Activated naive CD8-positive, alpha-beta T cell treated with anti-CD3 and anti-CD28 coated beads, Interleukin-2, amount 50 U/mL, for 24 hours (primary cell): ENCODE measurements at places on chromosomes 3 and 15.
A peak's percentile ranks its signal among the peaks of the same experiment; 100 is the strongest.

- peaks cover 69% of the 10 kb centered on the region for H3K4me1 ChIP-seq
- peaks cover 30% of the 10 kb centered on the region for H3K36me3 ChIP-seq
- peak overlapping the region; percentile 94 for H3K4me3 ChIP-seq
- peak overlapping the region; percentile 79 for H3K27ac ChIP-seq
- DNase-seq = no peak
Observed at GRCh38 chr3:25781758-25782594, 1.3 kb downstream of the NGLY1 start.

- no peaks in the 10 kb centered on the region for H3K27me3 ChIP-seq
- H3K4me3 ChIP-seq = no peak overlapping the region
- no peaks in the 10 kb centered on the region for H3K4me1 ChIP-seq
- no peak overlapping the region for H3K27ac ChIP-seq
Observed at GRCh38 chr3:62293051-62293780, 80.1 kb downstream of the FEZF2 start.

DNA sequence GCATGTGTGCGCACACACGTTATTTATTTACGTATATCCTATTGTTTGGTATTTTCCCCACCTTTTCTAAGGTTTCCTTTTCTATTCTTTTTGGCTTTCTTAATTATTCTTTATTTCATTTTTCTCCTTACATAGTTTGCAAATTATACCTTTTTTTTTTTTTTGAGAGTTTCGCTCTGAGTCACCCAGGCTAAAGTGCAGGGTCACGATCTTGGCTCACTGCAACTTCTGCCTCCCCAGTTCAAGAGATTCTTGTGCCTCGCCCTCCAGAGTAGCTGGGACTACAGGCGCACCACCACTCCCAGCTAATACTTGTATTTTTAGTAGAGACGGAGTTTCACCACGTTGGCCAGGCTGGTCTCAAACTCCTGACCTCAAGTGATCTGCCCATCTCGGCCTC, 20.0 kb upstream of the CILP start:
- H3K27me3 ChIP-seq = no peaks in the 10 kb centered on the region
- DNase-seq = no peak
- H3K4me3 ChIP-seq = no peak overlapping the region
- H3K4me1 ChIP-seq = no peaks in the 10 kb centered on the region
- H3K27ac ChIP-seq = no peak overlapping the region

GRCh38 chr3:183151821-183152351, 10.6 kb downstream of the LAMP3 start:
- peaks cover 8% of the 10 kb centered on the region for H3K36me3 ChIP-seq
- peaks cover 5% of the 10 kb centered on the region for H3K27me3 ChIP-seq
- no peak overlapping the region for H3K4me3 ChIP-seq
- no peak for DNase-seq
- H3K4me1 ChIP-seq = peaks cover 10% of the 10 kb centered on the region

GRCh38 chr3:158279609-158280008, 169.7 kb downstream of the RSRC1 start:
- H3K27ac ChIP-seq = no peak overlapping the region
- peaks cover 33% of the 10 kb centered on the region for H3K36me3 ChIP-seq
- H3K27me3 ChIP-seq = no peaks in the 10 kb centered on the region
- H3K4me1 ChIP-seq = no peaks in the 10 kb centered on the region
- H3K4me3 ChIP-seq = no peak overlapping the region

DNA sequence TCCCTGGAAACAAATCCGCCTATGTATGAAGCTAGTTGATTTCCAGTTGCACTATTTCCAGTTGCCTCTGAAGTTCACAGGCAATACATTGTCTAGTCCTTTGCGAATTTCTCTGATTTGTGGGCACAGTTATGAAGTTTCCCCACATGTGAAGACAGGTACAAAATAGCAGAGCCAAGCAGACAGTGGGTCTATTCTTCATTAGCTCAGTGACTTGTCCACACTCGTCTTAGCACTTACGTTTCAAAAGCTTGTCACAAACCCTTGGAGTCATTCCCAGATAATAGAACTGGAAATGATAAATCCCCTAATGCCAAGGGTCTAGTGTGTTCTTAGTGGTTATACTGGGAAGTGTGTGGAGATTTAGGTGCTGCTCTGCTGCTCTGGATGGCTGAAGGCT, 14.5 kb downstream of the SRPRB start:
- H3K27me3 ChIP-seq = no peaks in the 10 kb centered on the region
- H3K36me3 ChIP-seq = peaks cover 63% of the 10 kb centered on the region
- H3K27ac ChIP-seq = no peak overlapping the region
- no peak for DNase-seq

GRCh38 chr3:56800832-56801661, 702 bp downstream of the ARHGEF3 start:
- peaks cover 14% of the 10 kb centered on the region for H3K36me3 ChIP-seq
- H3K4me3 ChIP-seq = peak overlapping the region; percentile 99
- H3K27ac ChIP-seq = peak overlapping the region; percentile 92
- H3K4me1 ChIP-seq = peaks cover 52% of the 10 kb centered on the region
- DNase-seq = peak; percentile 27
